ENCODE measurements at places on chromosomes 5 and 9.

DNA sequence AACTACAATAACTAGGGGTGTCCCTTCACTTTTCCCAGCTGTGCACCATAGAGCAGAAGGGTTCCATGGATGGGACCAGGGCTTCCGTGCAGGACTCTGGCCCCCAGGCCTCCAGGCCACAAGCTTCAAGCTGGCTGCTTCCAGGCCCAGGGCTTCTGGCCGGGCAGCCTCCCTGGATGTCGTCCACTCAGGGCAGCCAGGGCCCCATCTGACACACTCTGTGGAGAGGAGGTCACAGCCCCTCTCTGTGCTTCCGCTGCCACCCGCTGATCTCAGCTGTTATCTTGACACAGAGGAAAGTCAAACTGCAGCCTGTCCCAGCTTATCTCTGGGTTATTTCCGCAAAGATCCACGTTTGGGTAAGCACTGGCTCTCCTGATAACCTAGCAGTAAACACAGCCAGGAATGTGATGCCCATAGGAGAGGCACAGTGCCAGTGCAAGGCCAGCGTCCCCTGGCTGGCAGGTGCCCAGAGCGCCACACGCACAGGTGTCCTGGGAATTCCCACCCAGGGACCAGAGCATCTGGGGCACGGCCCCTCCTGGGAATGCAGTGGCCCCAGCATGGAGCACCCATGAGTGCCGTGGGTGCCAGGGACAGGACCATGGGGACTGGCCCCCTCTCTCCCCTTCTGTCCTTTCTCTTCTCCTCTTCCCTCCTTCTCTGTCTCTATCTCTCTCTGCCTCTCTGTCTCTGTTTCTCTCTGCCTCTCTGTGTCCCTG lies 15.6 kb upstream of the SLC6A19 start:
- DNase-seq, result no peak

DNA sequence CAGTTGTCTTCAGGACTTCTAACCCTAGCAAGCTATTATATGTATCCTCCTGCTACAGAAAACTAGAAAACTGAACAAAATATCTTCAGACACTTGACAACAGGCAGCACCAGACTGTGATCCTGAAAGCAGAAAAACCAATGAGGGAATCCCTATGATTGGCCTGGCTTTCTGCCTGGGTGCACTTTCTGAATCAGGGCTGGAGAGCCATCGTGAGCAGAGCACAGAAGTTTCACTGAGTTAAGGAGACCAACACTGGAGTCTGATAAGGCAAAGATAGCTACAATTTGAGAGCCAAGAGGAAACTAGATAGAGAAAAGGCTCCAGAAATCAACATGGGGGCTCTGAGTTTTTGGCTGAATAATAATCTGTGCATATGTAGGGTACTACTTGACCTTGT lies 106.5 kb downstream of the FANCC start:
- no peak for DNase-seq

GRCh38 chr5:78905084-78905938 lies 79.8 kb downstream of the ARSB start:
- no peak for DNase-seq

GRCh38 chr5:32520356-32520755 lies 65.0 kb upstream of the SUB1 start:
- no peak for DNase-seq

GRCh38 chr5:53389093-53389492 lies 91.3 kb upstream of the FST start:
- DNase-seq, result no peak

DNA sequence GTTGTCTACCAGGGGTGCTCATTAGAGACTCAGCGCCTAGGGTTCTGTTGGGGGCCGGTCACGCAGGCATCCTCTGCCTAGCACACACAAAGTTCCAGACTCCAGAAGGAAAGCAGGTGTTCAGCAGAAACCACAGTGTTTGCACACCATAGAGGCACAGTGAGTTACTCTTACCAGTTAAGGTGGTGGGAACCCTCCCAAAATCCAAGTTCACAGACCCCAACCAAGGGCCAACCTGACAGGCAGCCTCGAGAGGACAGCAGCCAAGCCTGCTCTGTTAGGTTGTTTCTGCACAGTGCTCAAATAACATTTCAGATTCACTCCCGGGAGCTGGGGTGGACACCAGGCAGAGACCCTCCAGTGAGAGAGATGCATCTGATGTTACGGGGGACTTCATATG lies 36.2 kb downstream of the SECISBP2 start:
- no peak for DNase-seq

GRCh38 chr5:175829813-175830585 lies 41.4 kb upstream of the CPLX2 start:
- no peak for DNase-seq

DNA sequence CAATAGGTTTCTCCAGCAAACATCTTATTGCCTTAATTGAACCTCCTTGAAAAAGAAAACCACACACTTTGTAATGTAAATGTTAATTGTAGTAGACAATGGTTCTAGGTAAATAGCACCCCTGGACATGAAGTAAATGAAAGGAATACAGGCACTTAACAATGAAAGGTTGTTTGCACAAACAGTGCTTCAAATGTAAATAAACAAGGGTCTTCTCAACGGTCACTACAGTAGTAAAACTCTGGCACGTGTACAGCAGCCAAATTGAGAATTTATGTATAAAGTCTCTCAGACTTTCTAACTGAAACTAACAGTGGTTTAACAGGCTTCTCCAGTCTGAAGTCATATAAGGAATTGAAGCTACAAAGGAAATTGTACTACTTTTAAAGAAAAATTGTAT lies 218.3 kb downstream of the MEF2C start:
- DNase-seq, result no peak
